Fibroblast of upper back skin (primary cell): ENCODE measurements at places on chromosomes 13 and 19.
A peak's percentile ranks its signal among the peaks of the same experiment; 100 is the strongest.

DNA sequence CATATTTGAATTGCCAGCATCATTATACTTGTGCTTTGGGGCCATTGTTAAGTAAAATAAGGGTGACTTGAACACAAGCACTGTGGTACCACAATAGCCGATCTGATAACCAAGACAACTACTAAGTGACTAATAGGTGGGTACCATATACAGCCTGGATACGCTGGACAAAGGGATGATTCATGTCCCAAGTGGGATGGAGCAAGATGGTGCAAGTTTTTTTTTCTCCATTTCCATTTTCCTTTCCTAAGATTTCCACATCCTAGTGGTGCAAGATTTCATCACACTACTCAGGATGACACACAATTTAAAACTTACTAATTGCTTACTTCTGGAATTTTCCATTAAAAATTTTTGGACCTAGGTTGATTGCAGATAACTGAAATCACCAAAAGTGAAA lies 15.1 kb downstream of the BRCA2 start:
- peak; percentile 81 for DNase-seq

- DNase-seq: peak; percentile 35
Measured at GRCh38 chr13:92573467-92574057, 653.0 kb upstream of the GPC6 start.

DNA sequence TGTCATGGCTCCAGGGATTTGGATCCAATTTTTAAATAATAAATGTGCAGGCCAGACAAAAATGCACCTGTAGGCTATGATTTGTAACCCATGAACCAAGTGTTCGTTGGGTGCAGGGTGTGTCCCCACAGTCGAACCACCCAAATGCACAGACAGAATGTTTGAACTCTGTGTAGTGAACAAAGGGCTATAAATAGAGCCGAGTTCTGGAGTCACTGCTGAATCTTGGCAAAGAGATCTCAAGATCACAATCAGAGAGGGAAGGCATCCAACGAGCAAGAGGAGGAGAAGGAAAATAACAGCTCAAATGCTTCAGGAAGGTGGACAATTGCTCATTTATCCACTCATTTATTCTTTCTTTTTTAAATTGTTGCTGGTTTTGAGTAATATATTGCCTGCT lies 547.9 kb downstream of the FGF9 start:
- no peak for DNase-seq

DNA sequence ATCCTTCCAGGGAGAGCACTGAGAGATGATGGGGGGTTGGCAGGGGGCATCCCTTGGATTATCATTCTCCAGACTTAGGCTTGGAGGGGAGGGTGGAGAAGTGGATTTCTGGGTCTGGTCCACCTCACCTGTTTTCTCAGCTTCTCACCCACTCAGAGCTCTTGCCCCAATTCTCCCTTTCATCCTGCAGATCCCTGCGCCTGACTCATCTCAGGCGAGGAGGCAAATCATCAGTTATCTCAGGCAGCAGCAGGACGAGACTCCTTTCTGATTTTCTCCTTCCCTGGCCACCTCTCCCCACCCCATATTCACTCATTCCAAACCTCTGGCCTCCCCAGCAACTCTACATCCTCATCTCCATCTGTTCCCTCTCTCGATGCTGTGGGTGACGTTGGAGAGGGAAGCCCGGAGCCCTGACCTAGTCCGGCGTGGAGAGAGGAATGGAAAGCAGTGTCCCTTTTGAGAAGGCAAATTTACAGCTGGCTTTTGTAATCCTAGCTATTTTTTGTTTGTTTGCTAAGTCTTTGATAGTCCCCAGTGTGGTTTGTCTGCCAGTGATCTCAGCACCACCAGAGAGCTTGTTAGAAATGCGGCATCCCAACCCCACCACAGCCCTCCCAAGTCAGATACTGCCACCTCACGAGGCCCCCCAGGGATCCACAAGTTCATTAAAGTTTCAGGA lies 24.0 kb upstream of the TPT1 start:
- DNase-seq: no peak

DNA sequence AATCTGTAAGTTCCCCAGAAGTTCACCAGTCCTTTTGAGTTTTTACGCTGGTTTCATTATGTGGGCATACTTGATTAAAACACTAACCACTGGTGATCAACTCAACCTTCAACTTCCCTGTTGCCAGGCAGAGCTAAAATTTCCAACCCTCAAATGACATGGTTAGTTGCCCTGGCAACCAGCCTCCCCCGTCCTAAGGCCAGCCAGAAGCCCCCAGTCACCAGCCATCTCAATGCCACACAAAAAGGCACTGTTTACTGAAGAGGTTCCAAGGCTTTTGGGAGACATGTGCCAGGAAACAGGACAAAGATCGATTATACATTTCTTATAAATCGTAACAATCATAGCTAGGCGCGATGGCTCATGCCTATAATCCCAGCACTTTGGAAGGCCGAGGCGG lies 1.6 kb downstream of the ZNF649 start:
- no peak for DNase-seq

- peak; percentile 73 for DNase-seq
Measured at GRCh38 chr13:41465241-41465847, 8.0 kb downstream of the RGCC start.

- DNase-seq: no peak
Measured at GRCh38 chr19:48815870-48816501, 5.2 kb upstream of the BCAT2 start.

DNA sequence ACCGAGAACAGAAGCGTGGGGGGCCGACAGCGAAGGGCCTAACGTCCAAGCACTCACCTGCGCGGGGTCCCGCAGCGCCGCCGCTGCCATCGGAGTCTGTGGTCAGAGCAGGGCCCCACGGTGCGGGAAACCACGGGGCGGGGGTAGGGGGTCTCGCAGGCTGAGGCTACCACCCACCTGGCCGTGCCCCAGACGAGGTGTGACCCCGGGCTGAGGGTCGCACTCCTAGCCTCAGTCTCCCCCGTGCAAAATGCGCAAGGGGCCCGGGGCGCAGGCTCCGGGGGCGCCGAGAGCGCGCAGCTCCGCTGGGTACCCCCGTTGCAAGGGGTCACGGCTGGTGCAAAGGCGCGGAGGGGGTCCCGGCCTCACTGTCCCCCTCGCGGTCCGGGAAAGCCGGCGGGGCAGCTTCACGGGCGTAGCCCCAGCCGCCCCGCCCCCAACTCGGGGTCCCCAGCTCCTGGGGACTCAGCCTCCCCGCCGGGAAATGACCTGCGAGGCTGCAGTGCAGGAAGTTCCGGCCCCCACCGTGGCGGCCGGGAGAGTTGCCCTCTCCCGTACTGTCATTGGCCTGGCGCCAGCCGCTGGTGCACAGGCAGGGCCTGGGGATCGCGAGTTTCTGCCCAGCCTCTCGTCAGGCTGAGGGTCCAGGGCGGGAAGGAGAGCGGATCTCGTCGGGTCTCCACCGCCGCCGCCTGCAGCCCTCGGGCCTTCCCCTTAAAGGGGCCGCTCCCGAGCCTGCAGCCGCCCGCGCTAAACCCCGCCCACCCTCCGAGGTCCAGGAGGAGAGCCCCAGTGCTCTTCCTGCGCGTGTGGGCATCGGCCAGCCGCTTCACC lies at the start of gene ZNF792:
TSS of gene ZNF792 (minus strand) at position 657 of the 834 bp plus-strand sequence. CDS start at position 90, 567 bp downstream.
- DNase-seq: peak; percentile 41
